ENCODE measurements at places on chromosomes 2 and 18. TPM values are rescaled to one million over a fixed set of nuclear protein-coding genes. Genes with fewer than 3 reads are reported as not detected.

Gene MPP4
- polyA plus RNA-seq: not detected

- no peaks in the 10 kb centered on the region for H3K4me1 ChIP-seq
- H3K36me3 ChIP-seq: no peaks in the 10 kb centered on the region
- no peak overlapping the region for H3K27ac ChIP-seq
- no peak for DNase-seq
Observed at GRCh38 chr2:9941196-9941995, 10.1 kb upstream of the GRHL1 start.

DNA sequence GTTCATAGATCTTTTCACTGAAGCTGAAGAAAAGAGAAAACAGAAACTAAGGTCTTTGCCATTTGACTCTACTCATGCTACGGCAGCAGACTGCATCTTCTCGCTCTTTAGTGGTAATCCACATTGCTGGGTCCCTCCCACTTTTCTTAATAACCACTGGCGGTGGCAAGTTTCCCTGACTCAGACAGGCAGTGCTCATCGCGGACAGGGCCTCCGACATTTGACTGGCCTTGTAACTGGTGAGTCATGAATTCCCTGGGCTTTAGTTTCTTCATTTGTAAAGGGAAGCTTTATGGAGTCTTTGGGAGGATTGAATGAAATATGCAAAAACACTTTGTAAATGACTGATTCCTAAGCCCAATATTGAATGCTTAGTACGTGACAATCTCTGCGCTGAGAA, 238.2 kb upstream of the RBBP8 start:
- no peak overlapping the region for H3K4me3 ChIP-seq
- DNase-seq: peak; percentile 65
- H3K36me3 ChIP-seq: no peaks in the 10 kb centered on the region
- no peak overlapping the region for H3K27ac ChIP-seq

DNA sequence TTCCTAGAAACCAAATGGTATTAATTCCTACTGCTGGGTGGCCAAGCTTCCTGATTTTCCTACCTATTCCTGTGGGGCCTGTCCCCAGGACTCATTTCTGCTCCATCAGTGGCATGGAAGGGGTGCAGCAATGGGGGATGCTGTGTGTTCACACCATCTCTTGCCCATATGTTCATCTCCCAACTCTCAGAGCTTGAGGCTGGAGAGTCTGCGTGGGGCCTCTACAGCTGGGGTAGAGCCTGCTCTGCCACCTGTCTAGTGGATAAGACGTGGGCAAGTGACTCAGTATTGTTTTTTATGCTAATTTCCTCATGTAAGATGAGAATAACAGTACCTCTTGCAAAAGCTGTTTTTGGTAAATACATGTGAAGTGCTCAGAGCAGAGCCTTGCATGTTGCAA, 149.8 kb downstream of the ACTR3 start:
- no peaks in the 10 kb centered on the region for H3K4me1 ChIP-seq
- no peak overlapping the region for H3K27ac ChIP-seq
- no peaks in the 10 kb centered on the region for H3K36me3 ChIP-seq

Gene TRIM43
- polyA plus RNA-seq: not detected

GRCh38 chr2:217382794-217383193, 522.9 kb upstream of the TNP1 start:
- no peak for DNase-seq
- H3K36me3 ChIP-seq: no peaks in the 10 kb centered on the region
- no peak overlapping the region for H3K4me3 ChIP-seq

Measured in small intestine (tissue), 16 donors.